ENCODE measurements at places on chromosomes 3 and 15. TPM values are rescaled to one million over a fixed set of nuclear protein-coding genes. Genes with fewer than 3 reads are reported as not detected.

DNA sequence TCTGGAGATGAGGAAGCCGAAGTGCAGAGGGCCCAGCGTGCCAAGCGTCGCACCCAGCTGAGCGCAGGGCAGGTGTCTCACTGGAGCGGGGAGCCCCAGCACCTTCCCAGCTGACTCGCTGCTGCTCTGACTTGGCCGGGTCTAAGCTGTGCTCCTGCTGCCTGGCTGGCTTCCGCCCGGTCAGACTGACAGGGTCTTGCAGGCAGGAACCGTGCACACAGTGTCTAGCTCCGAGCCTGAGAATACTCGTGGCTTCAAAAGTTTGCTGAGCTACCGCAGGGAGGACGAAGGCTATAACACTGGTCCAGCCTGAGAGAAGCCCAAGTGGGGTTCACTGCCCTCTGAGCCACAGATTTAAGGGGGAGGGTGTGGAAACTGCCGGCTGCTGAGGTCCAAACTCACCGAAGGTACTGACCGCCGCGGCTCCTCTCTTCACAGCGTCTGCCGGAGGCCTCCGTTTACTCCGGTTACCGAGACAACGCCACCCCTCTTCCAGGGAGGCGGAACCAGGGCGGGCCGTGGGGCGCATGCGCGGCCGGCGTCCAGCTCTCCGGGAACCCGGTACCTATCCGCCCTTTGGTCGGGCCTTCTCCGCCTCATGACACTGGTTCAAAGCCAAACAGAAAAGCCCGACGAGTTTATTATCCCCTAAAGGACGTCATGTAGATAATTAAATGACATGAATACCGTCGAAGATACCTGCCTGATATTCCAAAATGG, at the start of gene CFAP44:
Gene CFAP44, minus strand, starts transcription at position 443 of the 720 bp plus-strand sequence. CDS start 7,829 bp downstream, outside the sequence.
- no peaks in the 10 kb centered on the region for H3K4me1 ChIP-seq
- H3K36me3 ChIP-seq: peaks cover 7% of the 10 kb centered on the region
- H3K27ac ChIP-seq: no peak within 1 kb of the TSS
- peak within 1 kb of the TSS; percentile 58 for H3K4me3 ChIP-seq

DNA sequence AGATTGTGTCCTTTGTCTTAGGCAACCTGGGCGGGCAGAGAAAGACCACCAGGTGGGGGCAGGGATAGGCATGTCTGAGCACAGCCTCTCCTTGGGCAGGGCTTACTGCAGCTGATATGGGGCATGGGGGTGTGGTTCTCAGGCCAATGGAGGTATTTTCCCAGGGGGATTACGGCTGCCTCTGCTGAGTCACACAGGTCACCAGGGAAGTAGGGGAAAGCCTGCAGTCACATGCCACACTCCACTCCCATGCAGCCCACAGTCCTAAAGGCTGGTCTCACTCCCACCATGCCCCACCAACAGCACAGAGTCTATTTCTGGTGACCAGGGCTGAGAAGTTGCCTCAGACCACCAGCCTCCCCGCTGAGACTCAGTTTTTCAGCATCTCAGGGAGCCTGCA, 466.4 kb downstream of the DIPK2A start:
- no peak for DNase-seq
- H3K27ac ChIP-seq: no peak overlapping the region
- H3K4me1 ChIP-seq: no peaks in the 10 kb centered on the region
- H3K4me3 ChIP-seq: no peak overlapping the region
- no peaks in the 10 kb centered on the region for H3K27me3 ChIP-seq

DNA sequence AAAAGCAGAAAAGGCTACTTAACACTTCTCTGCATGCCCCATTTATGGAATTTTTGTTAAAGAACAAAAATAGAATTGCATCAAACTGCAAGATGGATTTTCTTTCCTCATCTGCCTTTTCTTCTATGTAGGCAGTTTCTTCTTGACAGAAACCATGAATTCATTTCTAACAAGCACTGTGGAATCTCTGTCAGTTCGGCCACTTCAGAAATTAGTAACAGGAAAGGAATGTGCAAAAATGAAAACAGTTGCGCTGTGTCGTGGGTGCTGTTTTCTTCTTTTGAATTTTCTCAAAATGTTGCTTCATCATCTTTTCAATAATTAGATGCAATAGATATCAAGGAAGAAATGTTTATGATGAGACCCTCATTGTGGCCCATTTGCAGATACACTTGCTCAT, 151.6 kb downstream of the FOXB1 start:
- no peaks in the 10 kb centered on the region for H3K4me1 ChIP-seq
- DNase-seq: no peak
- no peak overlapping the region for H3K27ac ChIP-seq
- H3K36me3 ChIP-seq: no peaks in the 10 kb centered on the region

- H3K36me3 ChIP-seq: no peaks in the 10 kb centered on the region
- no peak for DNase-seq
- no peaks in the 10 kb centered on the region for H3K27me3 ChIP-seq
- H3K4me3 ChIP-seq: no peak overlapping the region
These were observed 2.2 kb upstream of the C15orf39 start for GRCh38 chr15:75199357-75199940.

DNA sequence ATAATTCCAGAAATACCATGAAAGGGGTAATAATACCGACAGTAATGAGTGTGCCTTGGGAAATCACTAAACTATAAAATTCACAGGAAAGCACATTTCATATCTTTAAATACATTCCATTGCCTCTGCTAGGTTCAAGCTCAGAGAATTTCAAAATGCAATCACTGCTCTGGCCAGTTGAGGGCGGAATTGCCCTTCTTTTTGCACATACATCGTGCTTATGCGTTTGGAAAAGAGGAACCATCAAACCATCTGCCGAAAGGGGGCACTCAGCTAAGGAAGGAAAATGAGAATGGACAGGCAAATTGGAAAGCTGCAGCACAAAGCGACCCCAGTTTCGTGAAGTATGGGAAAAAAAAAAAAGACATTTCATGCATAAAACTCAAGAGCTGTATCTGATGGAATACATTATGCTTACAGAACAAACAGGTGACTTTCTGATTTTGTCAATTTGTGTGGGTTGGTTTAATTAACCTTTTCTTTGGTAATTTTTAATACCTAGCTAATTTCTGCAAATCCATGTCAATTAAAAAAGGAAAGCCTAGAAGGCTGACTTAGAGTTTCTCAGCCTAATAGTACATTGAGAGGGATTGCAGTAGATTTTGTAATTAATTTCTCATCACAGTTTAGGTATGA, 61.4 kb downstream of the TUSC7 start:
- no peaks in the 10 kb centered on the region for H3K36me3 ChIP-seq
- no peaks in the 10 kb centered on the region for H3K4me1 ChIP-seq
- no peak overlapping the region for H3K4me3 ChIP-seq
- H3K27ac ChIP-seq: no peak overlapping the region

DNA sequence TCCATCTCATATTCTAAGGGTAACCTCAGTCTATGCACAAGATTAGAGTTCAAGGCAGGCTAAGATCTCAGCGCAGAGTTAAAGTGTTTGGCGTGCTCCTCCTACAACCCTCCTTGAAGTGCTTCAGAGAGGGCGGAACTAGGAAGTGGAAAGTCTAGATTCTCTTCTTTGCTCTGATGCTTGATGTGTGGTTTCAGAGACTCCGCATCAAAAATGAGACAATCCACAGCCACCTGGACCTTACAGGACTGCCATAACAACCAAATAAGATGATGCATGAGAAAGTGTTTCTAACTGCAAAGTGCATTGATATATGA, 161.3 kb upstream of the ATP11B start:
- H3K27ac ChIP-seq: no peak overlapping the region
- no peaks in the 10 kb centered on the region for H3K4me1 ChIP-seq

GRCh38 chr15:40064231-40064894, 25.4 kb upstream of the SRP14 start:
- H3K36me3 ChIP-seq: peaks cover 12% of the 10 kb centered on the region
- DNase-seq: no peak
- no peak overlapping the region for H3K4me3 ChIP-seq

GRCh38 chr3:184358921-184359350, 2.5 kb downstream of the CLCN2 start:
- H3K27me3 ChIP-seq: no peaks in the 10 kb centered on the region
- peaks cover 12% of the 10 kb centered on the region for H3K36me3 ChIP-seq
- H3K4me3 ChIP-seq: no peak overlapping the region
- no peak for DNase-seq
- peaks cover 37% of the 10 kb centered on the region for H3K4me1 ChIP-seq

DNA sequence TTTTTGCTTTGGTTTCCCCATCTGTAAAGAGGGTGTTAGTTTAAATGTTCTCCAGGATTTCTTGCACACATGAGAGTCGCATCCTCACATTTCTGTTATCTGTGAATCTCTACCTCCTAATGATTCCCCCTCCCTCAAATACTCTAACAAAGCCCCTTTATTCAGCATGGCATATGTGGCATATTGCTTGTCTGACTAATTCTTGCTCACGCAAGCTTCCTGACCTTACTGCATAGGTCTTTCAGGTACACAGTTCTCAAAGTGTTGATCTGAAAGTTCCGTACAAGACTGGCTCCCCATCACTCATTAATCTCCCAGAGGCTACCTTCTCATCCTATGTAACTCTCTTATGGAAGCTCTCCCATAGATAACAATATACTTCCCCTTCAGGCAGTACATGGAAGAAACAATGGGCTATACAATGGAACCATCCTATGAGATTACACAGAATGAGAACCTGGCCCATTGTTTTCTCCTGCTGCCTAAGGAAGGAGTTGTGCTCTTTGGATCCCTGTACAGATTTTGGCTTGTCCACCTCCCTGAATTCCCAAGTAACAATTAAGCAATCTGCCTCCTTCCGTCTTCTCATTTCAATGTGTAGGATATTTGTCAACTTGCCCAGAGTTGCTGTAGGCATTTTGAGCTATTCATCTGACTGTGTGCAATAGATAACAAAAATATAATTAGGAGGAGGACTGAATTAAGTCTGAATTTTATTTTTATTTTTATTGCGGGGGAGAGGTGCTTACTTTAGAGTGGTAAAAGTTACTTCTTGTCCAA, 51.0 kb downstream of the PPARG start:
- no peaks in the 10 kb centered on the region for H3K36me3 ChIP-seq
- no peak for DNase-seq
- H3K27me3 ChIP-seq: no peaks in the 10 kb centered on the region
- peaks cover 11% of the 10 kb centered on the region for H3K4me1 ChIP-seq

DNA sequence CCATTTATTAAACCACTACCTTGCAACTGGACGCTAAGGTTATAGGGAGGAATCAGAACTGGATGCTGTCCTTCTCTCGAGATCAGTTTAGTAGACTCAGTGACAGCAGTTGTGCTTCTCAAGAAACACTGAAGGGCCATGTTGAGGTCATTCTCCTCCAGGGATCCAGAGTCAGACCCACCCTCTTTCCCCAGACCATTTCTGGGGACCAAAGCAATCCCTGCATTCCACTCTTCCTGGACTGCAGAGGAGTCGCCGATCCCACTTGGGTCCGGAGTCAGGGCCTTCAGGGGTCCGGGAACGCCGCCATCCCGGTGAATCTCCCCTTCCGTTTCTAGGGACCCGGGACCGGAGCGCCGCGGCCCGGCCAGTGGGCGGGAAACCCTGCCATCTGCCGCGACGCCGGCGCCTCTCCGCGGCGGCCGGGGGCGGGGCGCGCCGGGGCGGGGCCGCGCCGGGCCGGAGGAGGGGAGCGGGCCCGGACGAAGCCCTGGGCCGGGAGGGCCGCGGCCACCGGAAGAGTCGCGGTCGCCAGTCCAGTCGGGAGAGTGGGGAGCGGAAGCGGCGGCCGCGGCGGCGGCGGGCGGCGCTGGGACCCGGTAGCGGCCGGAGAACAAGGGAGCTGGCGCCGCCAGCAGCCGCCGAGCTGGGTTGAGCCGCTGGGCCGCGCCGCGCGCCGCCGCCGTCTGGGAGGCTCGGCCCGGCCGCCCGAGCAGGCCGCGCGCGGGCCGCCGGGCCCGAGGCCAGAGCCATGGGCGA, at the start of gene DVL3:
Gene DVL3, plus strand, starts transcription at position 493 of the 759 bp plus-strand sequence. Its CDS starts 259 bp downstream, at position 752.
- peaks cover 71% of the 10 kb centered on the region for H3K4me1 ChIP-seq
- H3K27ac ChIP-seq: peak within 1 kb of the TSS; percentile 95
- no peaks in the 10 kb centered on the region for H3K36me3 ChIP-seq
- H3K27me3 ChIP-seq: no peaks in the 10 kb centered on the region

- DNase-seq: no peak
- no peaks in the 10 kb centered on the region for H3K36me3 ChIP-seq
- H3K27ac ChIP-seq: no peak overlapping the region
- no peak overlapping the region for H3K4me3 ChIP-seq
- no peaks in the 10 kb centered on the region for H3K27me3 ChIP-seq
- H3K4me1 ChIP-seq: no peaks in the 10 kb centered on the region
These were observed 113.1 kb downstream of the POLR2M start for GRCh38 chr15:57819646-57820045.

- no peaks in the 10 kb centered on the region for H3K36me3 ChIP-seq
- no peak overlapping the region for H3K27ac ChIP-seq
- no peaks in the 10 kb centered on the region for H3K27me3 ChIP-seq
- no peak overlapping the region for H3K4me3 ChIP-seq
These were observed 149.4 kb downstream of the LPP start for GRCh38 chr3:188303286-188303799.

GRCh38 chr3:56303487-56303886, 164.8 kb downstream of the ERC2 start:
- no peaks in the 10 kb centered on the region for H3K4me1 ChIP-seq
- no peaks in the 10 kb centered on the region for H3K36me3 ChIP-seq
- H3K27me3 ChIP-seq: peaks cover 6% of the 10 kb centered on the region
- DNase-seq: no peak

- H3K27ac ChIP-seq: no peak overlapping the region
- H3K36me3 ChIP-seq: peaks cover 44% of the 10 kb centered on the region
- H3K4me1 ChIP-seq: peaks cover 15% of the 10 kb centered on the region
- no peaks in the 10 kb centered on the region for H3K27me3 ChIP-seq
These were observed 1.4 kb upstream of the GRM2 start for GRCh38 chr3:51705276-51706020.

- peaks cover 26% of the 10 kb centered on the region for H3K4me1 ChIP-seq
- no peaks in the 10 kb centered on the region for H3K36me3 ChIP-seq
- DNase-seq: no peak
- H3K4me3 ChIP-seq: no peak overlapping the region
- H3K27me3 ChIP-seq: no peaks in the 10 kb centered on the region
These were observed 5.2 kb upstream of the FURIN start for GRCh38 chr15:90862964-90863778.

DNA sequence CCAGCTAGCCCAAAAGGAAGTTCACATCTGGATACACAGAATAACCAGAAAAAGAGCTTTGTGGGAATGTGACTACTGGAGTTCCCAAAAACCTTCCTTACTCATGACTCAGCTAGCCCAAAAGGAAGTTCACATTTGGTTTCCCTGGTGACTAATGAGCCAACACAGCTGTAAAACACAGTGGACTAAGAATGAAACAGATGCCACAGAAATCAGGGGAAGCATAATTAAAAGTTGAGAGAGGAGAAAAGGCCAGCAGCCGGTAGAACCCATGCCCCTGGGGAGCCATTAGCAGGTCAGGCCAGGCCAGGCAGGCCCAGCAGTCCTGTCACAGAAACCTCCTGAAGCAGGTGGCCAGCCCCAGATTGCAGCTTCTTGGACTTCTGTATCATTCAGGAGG, 130.3 kb downstream of the GHSR start:
- H3K36me3 ChIP-seq: peaks cover 14% of the 10 kb centered on the region
- peaks cover 100% of the 10 kb centered on the region for H3K4me1 ChIP-seq
- no peaks in the 10 kb centered on the region for H3K27me3 ChIP-seq

Gene KCNMB2
- 2.1 TPM for total RNA-seq

Gene CCR4
- total RNA-seq: not detected

Gene SLC24A5
- total RNA-seq: not detected

Gene GNAT1
- not detected for total RNA-seq

Gene CTXN2
- total RNA-seq: not detected

Gene ACOX2
- 37.2 TPM for total RNA-seq

Gene DISP2
- total RNA-seq: 3.0 TPM

Gene ANKUB1
- total RNA-seq: not detected

Gene PSTPIP1
- 3.5 TPM for total RNA-seq

Gene DNAJB8
- total RNA-seq: not detected
